CD4-positive, alpha-beta T cell treated with Interleukin-2 at 100 ng/mL for 4 hours (primary cell): ENCODE measurements at places on chromosomes 1 and 21.

- no peak for DNase-seq
These were observed 37.8 kb downstream of the MIS18A start for GRCh38 chr21:32240851-32241687.

DNA sequence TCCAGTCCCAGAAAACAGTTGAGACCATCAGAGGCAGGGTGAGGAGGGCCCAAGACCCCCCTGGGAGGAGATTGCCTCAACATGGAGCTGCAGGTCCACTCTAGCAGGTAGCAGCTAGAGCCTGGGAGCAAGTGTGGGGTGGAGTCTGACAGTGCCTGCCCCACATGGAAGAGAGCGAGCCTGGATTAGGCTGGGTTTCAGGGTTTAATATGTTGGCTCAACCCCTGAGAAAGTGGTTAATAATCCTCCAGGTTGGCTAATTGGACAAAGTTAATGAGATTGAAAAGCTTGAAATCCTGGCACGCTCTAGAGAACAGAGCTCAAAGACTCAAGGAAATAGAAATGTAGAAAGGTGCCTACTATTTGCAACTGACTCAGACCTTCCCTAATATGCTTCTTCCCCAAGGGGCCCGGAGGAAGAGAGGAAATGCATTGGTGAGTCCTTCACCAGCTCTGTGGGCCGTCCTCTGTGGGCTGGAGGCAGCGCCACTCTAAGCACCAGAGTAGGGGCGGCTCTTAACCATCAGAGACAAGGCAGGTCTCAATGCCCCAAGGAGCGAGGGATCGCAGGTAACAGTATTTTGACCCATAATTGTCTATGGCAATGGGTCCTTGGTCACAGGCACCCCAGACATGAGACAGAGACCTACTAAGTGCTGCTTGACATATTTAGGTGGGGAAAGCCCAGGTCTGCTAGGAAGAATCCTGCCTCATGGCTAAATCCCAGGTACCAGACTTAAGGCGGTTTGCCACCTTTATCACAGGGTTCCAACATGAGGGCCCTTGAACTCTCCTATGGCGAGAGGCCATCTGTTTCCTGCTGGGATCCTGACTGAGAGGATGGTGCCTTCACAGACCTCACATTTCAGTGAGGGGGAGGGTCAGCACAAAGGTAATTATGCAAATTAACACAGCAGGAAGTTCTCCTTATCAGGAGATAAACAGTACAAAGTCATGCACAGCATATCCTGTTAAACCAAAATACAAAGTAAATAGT is 33.8 kb downstream of the RSPH1 start:
- DNase-seq: no peak

DNA sequence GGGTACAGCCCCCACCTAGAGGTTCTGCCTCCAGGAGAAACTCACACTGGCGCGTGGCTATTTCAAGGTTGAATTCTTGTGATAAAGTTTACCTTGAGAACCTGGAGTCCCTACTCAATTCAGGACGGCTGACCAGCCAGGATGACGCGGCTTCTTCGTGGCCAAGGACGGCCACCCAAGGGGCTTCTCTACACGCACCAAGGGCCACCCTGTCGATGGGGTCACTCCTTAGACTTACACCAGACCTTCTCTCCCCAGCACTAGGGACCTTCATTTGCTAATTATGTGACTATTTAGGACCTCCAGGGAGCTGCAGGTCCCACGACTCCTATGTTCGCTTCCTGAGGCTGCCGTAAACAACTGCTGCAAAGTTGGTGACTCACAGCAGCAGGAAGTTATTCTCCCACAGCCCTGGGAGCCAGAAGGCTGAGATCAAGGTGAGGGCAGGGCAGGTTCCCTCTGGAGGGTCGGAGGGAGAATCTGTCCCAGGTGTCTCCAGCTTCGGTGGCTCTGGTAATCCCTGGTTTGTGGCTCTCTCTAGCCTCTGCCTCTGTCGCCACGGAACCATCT is 135.9 kb downstream of the NPHP4 start:
- no peak for DNase-seq

DNA sequence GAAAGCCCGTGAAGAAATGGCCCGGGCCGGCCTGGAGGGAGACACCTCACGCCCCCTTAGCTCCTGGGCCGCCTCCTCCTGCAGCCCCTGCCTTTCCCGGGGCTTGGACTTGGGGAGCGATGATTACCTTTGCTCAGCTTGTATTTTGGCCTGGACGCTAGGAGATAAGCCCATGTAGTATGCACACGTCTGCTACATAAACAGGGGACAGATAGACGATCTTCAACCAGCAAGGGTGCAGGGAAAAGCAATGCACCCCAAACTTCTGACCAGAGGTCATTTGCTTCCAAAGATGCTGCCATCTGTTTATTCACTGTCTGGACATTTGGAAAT is 936 bp downstream of the TP73 start:
- no peak for DNase-seq
